ENCODE measurements at places on chromosomes 11 and 22.

- DNase-seq, result no peak
Observed at GRCh38 chr11:102669664-102670063, 35.9 kb downstream of the MMP27 start.

GRCh38 chr11:66697988-66698387 is 20.3 kb upstream of the RBM4B start:
- DNase-seq, result no peak

DNA sequence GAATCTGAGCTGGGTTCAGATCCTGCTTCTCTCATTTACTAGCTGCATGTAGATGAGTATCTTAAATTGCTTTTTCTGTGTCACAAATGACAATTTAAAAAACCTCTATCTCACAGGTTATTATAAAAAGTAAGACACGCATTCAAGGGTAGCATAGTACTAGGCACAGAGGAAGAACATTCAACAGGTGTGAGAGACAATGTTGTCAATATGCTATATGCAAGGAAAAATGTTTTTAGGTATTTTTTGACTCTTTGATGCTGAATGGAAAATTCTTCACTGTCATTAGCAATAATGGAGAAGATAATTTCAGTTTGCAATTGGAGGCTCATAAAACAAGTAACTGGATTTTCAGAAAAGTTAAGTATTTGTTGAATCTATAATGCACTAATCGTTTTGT is 81.6 kb downstream of the PIWIL4 start:
- DNase-seq, result no peak

DNA sequence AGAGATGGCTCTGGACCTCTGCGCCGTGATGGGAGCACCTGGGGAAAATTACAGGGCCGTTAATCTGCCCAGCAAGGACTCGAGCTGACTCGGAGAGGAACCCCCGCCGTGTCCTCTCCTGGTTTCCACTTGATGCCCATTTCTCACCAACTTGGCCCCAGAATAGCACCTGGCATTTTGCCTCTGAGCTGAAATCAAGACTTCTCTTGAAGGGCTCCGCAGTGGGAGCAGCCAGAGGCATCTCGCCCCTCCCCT is 19.0 kb upstream of the CABP7 start:
- DNase-seq, result no peak

DNA sequence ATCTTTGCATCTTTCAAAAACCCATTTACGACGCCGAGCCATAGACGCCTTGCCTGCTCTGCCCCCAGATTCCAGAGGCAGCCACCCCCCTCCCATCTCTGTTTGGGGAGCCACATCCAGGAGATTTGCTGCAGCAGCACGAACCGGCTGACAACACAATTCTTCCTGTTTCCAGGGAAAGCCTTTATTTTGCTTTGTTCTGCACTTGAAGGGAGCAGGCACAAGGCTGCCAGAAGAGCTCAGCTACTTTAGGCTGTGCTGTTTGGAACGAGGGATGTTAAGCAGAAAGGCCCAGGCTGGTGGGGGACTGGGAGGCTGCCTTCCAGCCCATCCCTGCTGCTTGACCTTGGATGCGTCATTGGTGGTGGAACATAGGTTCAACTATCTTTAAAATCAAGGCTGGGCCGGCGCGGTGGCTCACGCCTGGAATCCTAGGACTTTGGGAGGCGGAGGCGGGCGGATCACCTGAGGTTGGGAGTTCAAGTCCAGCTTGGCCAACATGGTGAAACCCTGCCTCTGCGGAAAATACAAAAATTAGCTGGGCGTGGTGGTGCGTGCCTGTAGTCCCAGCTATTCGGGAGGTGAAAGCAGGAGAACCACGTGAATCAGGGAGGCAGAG is 243.9 kb downstream of the MIAT start:
- DNase-seq, result no peak

- no peak for DNase-seq
Observed at GRCh38 chr11:7332962-7333361, 81.3 kb downstream of the SYT9 start.

DNA sequence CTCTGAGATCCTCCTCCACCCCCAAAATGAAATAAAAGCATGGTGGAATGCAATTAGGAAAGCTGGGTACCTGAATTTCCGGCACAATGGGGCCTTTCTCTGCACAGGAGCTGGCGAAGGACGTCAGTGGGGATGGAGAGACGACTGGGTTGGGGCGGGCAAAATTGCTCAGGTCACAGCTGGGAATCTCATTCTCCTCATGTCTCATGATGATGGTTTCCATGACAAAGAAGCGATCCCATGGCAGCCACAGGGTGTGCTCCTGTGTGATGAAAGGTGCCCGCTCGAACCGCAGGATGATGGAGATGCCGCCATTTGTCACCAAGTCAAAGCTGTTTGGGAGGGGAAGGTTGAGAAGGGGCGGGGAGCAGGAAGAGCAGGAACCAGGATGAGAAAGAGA is 157.6 kb upstream of the NARS2 start:
- DNase-seq, result no peak

DNA sequence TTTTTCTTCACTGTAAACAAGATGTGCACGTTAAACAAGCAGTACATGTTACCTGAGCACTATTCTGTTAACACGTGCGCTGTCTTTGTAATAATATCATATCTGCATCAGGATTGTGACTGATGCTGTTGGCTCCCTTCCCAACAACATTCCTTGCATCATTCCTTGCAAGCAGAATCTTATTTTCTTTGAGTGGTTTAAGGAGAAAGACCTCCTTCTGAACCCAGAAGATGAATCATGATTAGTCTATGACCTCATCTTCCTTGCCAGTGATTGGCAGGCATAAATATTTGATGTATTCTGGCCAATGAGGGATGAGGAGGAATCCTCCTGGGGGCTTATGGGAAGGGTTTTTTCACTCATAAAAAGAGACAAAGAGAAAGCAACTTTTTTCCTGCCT is 46.2 kb downstream of the C11orf71 start:
- DNase-seq, result no peak

DNA sequence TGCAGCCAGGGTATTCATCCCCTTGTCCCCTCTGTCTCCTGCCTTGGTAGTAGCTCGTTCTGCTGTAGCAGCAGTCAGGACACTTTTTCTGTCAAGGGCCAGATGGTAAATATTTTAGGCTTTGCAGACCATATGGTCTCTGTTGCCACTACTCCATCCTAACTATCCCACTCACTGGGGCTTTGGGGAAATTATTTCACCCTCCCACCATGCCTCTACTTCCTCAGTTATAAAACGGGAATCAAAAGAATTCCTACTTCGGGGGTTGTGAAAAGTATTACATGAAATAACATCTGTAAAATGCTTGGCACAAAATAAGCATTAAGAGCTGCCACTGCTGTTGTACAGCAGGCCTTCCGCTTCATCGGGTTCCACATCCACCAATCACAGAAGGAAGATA is 89.9 kb upstream of the LDLRAD3 start:
- DNase-seq, result no peak

- DNase-seq, result no peak
Observed at GRCh38 chr11:1276041-1276790, 33.2 kb downstream of the TOLLIP start.

GRCh38 chr11:16807306-16807705 is 68.9 kb downstream of the C11orf58 start:
- no peak for DNase-seq

DNA sequence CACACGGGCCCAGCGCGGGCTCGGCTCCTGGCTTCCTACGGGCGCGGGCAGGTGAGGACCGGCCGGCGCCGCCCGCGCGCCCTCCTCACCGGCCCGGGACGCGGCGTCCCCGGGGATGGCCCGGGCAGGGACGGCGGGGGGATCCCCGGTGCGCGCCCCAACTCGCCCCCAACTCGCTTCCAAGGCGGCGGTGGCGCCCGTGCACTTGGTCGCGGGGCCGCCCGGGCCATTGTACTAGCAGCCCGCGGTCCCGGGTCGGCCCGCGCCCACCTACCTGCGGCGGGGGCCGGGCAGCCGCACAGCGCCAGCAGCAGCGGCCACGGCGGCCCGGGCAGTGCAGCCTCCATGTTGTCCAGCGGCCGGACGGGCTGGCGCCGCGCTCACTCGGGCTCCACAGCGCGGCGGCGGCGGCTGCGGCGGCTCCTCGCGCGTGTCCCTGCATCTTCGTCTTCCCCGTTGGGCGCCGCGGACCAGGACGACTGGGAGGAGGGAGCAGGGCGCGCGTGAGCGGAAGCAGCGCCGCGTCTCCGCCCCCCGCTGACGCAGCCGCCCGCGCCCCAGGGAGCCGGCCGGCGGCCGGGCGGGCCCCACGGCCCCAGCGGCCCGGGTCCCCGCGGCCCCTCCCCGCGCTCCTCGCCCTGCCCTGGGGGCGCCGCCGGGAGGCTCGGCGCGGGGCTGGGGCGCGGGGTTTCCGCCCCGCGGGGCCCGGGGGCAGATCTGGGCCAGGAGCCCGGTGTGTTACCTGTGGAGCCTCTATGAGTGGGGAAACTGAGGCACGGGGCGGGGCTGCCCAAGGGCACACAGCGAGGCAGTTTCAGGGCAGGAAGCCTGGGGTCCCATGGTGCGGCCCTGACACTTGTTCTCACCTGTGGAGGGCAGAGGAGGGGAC is 159.3 kb upstream of the GRK3 start:
- peak; percentile 53 for DNase-seq

GRCh38 chr11:134052988-134053945 is 15.6 kb upstream of the JAM3 start:
- no peak for DNase-seq

DNA sequence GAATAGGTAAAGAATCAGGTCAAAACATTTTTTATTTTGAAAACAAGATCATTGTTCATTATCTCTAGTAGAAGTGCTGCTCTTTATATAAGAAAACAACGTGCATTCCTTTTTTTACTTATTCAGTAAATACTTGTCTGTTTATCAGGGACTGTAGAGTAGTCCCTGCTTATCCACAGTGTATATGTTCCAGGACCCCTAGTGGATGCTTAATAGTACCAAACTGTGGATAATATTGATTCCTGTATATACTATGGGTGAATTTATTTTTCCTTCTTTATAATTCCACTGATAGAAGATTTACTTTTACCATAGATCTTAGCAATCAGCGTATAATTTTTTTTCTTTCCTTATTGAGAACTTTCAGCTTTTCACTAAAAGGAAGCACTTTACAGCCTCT is 32.6 kb downstream of the CEP295 start:
- DNase-seq, result no peak

- DNase-seq, result no peak
Observed at GRCh38 chr22:38760477-38761201, 4.8 kb upstream of the SUN2 start.

DNA sequence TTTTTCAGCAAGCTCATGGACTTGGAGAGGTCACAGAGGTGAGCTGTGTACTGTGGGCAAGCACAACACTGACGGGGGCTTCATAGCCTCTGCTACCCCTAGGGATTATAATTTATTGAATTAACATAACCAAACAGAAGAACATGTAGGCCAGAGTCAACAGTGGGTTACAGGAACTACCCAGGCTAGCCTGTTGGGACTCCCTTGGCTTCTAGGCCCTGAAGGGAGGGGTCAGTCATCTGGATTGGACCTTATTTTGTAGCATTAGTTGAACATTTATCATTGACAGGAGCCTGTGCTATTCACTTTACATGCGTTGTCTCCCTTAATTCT is 56.9 kb downstream of the KREMEN1 start:
- no peak for DNase-seq

- no peak for DNase-seq
Observed at GRCh38 chr11:60947700-60948099, 4.3 kb downstream of the SLC15A3 start.

All from stimulated activated CD4-positive, alpha-beta T cell treated with anti-CD3 and anti-CD28 coated beads, Interleukin-1b, Interleukin-23, amount 100 ng/mL, for 1 hour (primary cell).